Natural killer cell (primary cell): ENCODE measurements at places on chromosomes 6 and 20. TPM values are rescaled to one million over a fixed set of nuclear protein-coding genes. Genes with fewer than 3 reads are reported as not detected.

The PTP4A1 gene
- total RNA-seq, result 185 TPM

The DEFB124 gene
- not detected for total RNA-seq

The MLIP gene
- total RNA-seq, result not detected

The WFDC10B gene
- total RNA-seq, result not detected

The ID4 gene
- not detected for total RNA-seq

The ECT2L gene
- total RNA-seq, result 0.12 TPM

The ALDH5A1 gene
- total RNA-seq, result 6.8 TPM

The SPEF1 gene
- not detected for total RNA-seq

The SLC52A3 gene
- not detected for total RNA-seq
